Aorta (tissue), 5 donors: ENCODE measurements at places on chromosomes 6 and 20.

GRCh38 chr20:56579301-56579710 is 46.3 kb downstream of the FAM209B start:
- no peaks in the 10 kb centered on the region for H3K27me3 ChIP-seq
- H3K27ac ChIP-seq: no peak overlapping the region
- no peaks in the 10 kb centered on the region for H3K36me3 ChIP-seq
- no peaks in the 10 kb centered on the region for H3K4me1 ChIP-seq
- H3K4me3 ChIP-seq: no peak overlapping the region

GRCh38 chr6:42817907-42818306 is 36.1 kb downstream of the BICRAL start:
- H3K4me1 ChIP-seq: no peaks in the 10 kb centered on the region
- no peak for DNase-seq
- no peak overlapping the region for H3K27ac ChIP-seq
- H3K4me3 ChIP-seq: no peak overlapping the region
- no peaks in the 10 kb centered on the region for H3K27me3 ChIP-seq
- no peaks in the 10 kb centered on the region for H3K36me3 ChIP-seq

GRCh38 chr6:106360989-106361430 is 493 bp downstream of the CRYBG1 start:
- no peaks in the 10 kb centered on the region for H3K36me3 ChIP-seq
- no peaks in the 10 kb centered on the region for H3K4me1 ChIP-seq
- H3K27ac ChIP-seq: no peak overlapping the region

GRCh38 chr20:50294164-50295088 is 103.8 kb downstream of the CEBPB start:
- H3K4me3 ChIP-seq: no peak overlapping the region
- no peaks in the 10 kb centered on the region for H3K36me3 ChIP-seq
- no peaks in the 10 kb centered on the region for H3K27me3 ChIP-seq
- H3K27ac ChIP-seq: no peak overlapping the region
- H3K4me1 ChIP-seq: no peaks in the 10 kb centered on the region

DNA sequence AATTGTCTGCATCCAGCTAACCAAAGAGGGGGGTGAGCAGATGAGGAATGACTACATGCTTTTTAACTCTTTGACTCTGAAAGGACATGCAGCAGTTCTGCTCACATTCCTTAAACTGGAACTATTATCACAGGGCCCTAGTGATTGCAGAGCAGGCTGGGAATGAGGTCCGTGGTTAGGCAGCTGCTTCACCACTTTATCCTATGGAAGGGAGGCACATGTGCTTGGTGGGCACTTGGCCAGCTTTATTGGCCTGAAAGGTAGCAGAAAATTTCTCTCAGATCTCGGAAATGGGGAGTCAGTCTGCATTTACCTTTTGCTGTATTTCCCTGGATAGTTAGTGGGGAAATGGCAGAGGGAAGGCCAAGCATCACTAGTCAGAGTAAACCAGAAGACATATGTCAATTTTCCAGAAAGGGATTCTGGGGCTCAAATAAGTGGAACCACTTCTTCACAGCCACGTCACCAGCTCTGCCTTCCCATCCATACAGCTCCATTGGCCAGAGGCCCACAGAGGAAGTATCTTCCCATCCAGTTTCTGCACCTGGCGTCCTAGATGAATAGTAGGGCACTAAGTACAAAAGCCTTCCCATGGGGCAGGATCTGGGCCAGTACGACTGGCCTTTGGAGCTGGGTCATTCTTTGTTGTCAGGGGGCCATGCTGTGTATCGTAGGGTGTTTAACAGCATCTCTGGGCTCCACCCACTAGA is 444.8 kb downstream of the PTPRT start:
- H3K4me1 ChIP-seq: no peaks in the 10 kb centered on the region
- H3K27ac ChIP-seq: no peak overlapping the region
- no peaks in the 10 kb centered on the region for H3K27me3 ChIP-seq
- no peaks in the 10 kb centered on the region for H3K36me3 ChIP-seq
- DNase-seq: no peak
